Stimulated activated CD8-positive, alpha-beta memory T cell treated with anti-CD3 and anti-CD28 coated beads, Interleukin-2, amount 100 ng/mL, for 1 hour (primary cell): ENCODE measurements at places on chromosomes 4 and X.

- no peak for DNase-seq
Measured at GRCh38 chr4:8336412-8337075, 67.0 kb downstream of the HTRA3 start.

DNA sequence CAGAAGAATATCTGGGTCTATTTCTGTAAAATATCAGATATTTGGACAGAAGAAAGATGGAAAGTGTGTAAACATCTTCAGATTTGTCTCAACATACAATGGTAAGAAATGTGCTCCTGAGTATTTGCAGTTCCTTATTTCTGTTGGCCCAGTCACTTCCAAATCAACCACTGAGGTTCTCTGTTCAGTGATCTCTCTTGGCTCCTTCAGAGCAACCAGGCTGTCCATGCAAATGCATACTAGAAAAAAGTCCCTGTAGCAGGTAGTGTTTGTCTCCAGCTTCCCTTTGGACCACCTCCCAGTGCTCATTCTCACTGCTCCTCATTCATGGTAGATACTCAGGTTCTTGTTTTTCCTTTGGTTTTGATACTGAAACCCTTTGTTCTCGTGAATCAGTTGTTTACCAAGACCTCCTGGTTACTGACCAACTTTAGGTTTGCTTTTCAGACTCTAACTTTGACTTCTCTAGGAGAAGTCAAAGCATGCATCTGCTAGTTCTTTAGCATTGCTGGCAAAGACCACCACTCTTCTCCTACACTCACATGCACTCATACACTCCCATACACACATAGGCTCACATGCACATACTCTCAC lies 28.8 kb downstream of the ASIC5 start:
- DNase-seq = no peak

DNA sequence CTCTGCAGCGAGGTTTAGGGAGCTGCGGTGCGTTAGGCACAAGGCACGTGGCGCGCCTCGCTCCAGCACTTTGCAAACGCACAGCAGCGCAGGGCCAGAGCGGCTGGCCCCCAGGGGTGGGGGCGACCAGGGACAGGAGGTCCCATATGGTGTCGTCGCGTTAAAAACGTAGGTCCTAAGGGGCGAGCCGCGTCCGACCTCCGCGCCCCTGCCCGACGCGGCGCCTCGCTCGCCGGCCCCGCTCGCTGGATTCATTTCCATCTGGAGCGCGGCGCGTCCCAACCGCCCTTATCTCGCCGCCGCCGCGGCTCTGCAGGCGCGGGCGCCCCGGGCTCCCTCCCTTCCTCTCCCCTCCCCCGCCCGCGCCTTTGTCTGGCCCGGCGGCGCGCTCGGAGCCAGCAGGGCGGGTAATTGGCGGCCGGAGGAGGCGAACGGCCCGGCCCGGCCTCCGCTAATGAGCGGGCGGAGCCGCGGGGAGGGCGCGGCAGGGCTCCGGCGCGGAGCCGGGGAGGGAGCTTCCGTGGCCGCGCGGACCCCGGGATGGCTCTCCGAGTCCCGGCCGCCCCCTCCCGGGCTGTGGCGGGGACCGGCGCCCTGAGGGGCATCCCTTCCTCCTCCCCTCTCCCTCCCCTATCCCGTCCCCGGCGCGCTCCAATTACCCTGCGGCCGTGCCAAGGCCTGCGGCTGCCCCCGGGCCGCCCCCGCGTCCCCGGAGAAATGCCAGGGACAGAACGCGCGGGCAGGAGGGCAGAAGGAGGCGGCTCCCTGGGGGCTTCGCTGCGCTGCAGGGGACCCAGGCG lies 409.0 kb downstream of the BCOR start:
- no peak for DNase-seq

- DNase-seq = no peak
Measured at GRCh38 chr4:104420766-104421165, 73.9 kb downstream of the CXXC4 start.

DNA sequence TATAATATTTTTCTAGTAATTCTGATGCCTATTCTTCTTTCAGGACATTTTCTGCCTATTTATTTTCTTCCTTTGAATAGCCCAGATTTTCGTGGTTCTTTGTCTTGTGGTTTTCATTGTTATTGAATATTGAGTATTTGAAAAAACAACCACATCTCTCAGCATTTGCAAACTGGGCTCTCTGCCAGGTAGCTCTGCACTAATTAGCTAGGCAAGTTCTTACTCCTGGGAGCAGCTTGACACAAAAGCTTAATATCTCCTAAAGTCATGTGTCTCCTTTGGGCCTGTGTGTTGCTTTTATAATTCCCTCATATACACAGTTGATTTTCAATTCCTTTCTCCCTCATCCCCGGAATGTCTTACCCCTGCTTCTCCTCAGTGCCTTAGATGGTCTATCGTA lies 413.5 kb upstream of the GRIA3 start:
- no peak for DNase-seq

GRCh38 chrX:45794995-45795337 lies 594.3 kb upstream of the DIPK2B start:
- DNase-seq = no peak

DNA sequence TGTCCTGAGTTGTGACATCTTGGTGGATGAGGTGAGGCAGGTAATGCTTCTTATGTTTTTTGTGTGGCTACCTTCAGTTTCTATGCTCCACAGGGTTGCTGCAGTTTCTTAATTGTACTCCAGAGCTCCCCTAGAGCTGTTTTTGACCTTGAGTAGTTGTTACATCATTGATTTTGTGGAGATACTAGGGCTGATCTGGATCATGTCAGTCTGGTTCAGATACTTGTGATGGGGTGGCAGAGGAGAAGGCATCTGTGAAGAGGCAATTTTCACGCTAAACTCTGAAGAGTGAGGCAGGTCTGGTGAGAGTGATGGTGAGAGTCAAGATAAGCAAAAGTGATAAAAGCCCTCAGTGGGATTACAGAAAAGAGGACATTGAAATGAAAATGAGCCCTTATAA lies 1180.2 kb downstream of the RAPGEF2 start:
- no peak for DNase-seq

DNA sequence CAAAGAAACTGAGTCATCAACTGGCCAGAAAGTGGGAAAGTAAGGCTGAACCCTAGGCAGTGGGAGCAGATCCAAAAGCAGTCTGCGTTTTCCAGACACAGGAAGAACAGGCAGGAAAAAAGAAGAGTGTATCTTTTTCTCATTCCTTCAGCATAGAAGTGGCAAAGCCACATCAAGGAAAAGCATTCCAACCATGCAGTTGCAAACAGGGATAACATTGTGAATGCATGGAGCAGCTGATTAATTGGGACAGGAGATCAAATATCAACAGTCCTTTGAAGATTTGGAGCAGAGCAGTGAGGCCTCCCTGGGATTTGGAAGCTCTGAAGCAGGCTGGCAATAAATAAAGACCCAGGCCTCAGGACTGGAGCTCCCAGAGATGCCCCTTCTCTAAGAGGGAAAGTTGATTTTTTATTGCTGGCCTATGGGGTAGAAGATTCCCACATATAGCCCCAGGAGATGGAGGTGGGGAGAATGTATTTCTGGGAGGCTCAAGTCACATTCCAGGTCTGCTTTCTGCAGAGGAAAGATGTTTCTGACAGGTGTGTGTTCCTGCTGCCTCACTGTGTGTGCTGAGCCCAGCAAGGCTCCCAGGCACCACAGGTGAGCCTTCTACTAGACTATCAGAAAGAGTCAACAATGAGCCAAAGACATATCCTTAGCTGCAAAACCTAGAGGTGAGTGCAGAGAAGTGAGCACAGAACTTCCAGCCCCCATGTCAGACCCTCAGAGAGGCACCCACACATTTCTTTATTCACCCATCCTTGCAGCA lies 222.5 kb downstream of the RAB28 start:
- no peak for DNase-seq

DNA sequence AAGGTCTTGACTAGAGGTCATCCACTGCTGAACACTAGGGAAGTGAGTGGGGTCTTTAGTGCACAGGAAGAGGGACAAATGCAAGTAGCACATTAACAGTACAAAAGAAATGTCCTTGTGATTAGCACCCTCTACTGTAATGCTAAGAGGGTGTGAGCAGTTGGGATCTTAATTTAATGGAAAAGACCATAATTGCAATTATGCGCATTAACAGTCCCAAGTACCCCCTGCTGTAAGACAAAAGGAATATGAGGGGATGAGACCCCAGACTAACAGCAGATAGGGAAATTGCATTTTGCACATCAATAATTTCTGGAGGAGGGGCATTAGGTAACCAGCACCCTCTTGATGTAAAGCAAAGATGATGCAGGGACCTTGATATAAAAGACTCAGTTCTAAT lies 285.0 kb downstream of the CHIC1 start:
- DNase-seq = no peak

- no peak for DNase-seq
Measured at GRCh38 chr4:7541414-7541810, 106.7 kb upstream of the PSAPL1 start.

DNA sequence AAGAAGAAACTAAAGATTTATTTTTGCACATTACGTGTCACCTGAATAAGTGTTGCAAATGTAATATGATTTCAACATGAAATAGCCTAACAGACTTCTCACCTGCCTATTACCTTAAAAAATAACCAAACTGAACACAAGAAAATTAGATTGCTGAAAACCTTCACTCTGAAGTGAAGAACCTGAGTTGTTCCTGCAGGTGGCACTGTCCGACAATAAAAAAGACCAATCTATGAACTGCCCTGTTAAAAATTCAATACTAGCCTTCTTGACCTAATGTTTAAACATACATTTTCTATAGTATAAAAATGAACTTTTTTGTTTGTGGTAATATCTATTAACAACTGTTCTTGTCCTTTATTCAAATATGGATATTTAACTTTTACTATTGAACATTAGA lies 69.2 kb upstream of the PNPLA4 start:
- no peak for DNase-seq

GRCh38 chr4:27759611-27760575 lies 899.3 kb downstream of the STIM2 start:
- DNase-seq = no peak
